ENCODE measurements at places on chromosomes 3 and 15.

DNA sequence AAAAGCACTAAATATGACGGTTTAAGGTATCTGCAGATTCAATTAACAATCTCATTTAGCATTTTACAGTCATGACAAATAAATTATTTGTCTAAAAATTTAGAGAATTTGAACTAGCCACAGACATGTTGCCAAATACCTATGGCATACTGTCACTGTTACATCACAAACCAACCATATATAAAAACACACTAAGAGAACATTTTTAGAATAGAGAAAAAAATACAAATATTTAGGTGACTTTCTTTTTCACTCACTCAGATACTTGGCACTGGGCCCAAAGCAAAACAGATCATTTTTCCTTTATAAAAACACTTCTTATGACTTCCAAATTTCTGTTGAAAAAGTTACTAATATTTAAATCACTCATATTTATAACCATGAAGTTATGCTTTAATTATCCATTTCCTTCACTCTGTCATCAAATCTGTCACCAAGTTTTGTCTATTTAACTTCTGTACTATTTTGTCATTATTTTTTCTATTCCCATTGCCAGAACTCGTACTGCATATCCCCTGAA is 644.7 kb downstream of the OTOL1 start:
- no peak for DNase-seq

- DNase-seq: no peak
Measured at GRCh38 chr3:12512534-12513118, 28.3 kb downstream of the TSEN2 start.

DNA sequence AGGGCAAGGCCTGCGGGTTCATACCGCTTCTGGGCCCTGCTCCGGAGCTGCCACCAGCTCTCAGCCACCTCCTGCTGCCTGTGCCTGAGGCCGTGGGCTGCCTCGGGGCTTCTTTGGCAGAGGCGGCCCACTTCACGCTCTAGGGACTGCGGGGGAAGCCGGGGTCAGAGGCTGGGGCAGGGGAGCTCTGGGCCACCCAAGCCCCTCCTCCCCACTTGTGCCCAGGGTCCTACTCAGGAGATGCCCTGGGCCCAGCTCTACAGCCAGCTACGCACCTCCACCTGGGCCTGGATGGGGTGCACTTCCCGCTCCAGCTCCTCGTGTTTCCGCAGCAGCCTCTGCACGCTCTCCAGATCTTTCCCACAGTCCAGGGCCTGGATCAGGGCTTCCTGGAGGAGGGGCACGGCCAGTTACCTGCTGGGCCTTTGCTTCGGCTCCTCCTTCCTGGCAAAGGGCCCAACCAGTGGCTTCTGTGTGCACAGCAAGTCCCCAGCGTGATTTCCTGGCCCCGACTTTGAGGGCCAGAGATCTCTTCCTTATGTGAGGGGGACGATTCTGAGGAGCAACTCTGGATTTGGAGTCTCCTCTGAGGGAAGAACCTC is 24.0 kb downstream of the PLA2G4B start:
- DNase-seq: no peak

- no peak for DNase-seq
Measured at GRCh38 chr3:115790759-115791158, 167.4 kb downstream of the GAP43 start.

- no peak for DNase-seq
Measured at GRCh38 chr3:187769771-187770170, 24.5 kb upstream of the BCL6 start.

All from CD4-positive, alpha-beta T cell treated with Interleukin-1 beta for 1 hour (primary cell).